ENCODE measurements at places on chromosomes 7 and 10.

- no peak for DNase-seq
These were observed 242.6 kb downstream of the MAD1L1 start for GRCh38 chr7:1990001-1990670.

- DNase-seq = no peak
These were observed 393.1 kb downstream of the TNS3 start for GRCh38 chr7:47188653-47189315.

DNA sequence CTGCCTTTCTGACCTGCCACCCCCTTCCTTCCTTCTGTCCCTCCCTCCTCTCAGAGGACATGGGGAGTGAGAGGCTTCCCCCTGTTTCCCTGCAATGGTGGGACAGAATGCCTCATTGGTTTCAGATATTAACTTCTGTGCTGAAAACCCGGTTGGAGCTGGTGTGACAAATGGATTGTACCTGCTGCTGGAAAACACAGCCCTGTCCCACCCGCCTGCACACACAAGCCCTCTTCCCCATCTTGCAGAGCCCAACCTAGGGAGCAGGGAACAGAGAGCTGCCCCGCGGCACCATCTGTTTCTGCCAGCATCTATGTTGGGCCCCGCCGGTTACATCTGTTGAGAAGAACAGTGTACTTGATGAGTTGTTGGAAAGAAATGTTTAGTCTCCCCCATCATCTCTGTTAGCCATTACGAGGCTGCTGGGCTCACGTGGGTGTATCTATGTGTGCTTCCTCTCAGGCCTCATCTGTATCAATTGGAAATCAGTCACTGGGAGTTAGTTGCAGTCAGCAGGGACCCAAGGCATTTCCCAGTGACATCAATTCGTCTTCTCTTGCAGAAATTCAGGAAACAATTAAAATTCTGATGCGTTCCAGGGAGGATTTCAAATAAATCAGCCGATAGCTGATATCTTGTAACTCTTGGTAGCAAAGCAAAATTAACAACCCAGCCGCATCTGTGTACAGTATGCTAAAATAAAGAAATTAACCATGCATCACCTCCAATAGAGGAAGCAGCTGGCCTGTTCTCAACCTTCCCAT is 725.6 kb upstream of the GALNT17 start:
- no peak for DNase-seq

DNA sequence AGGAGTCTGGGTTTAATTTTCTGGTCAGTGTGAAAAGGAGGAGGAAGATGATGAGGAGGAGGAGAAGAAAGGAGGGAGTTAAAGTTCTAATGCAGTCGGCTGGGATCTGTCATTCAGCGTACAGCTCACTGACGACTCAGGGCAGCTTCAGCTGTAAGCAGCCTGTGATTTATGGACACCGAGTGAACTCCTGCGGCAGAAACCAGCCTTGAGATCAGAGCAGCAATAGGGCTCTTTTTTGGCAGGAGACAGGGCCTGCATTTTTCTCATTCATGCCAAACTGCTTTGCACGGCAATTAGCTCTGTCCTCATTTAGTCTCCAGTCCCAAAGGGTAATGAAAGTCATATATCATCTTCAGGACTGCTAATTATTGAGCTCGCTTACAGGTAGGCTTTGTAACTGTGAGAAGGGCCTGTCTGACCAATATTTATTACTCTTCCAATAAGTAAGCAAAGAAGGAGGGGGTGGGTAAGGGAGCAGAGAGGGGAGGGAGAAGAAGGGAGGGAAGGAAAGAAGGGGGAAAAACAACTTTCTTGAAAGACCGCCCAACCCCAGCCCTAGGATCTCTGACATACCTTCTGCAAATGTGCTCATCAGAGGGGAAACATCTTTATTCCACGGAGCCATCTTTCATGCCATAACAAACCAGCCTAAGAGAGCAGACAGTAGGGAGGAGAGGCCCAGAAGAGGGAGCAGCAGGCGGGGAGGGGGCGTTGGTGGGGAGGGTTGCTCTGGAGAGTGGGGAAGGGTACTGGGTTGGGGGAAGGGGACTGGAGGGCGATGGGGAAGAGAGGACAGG is 48.1 kb upstream of the COMTD1 start:
- DNase-seq = no peak

GRCh38 chr10:127945341-127945758 is 38.4 kb downstream of the PTPRE start:
- peak; percentile 47 for DNase-seq

- no peak for DNase-seq
These were observed 10.1 kb downstream of the DENND10 start for GRCh38 chr10:119113751-119114732.

GRCh38 chr10:116132780-116133399 is 140.1 kb downstream of the GFRA1 start:
- no peak for DNase-seq

GRCh38 chr10:53209944-53210611 is 437.5 kb upstream of the MBL2 start:
- DNase-seq = no peak

DNA sequence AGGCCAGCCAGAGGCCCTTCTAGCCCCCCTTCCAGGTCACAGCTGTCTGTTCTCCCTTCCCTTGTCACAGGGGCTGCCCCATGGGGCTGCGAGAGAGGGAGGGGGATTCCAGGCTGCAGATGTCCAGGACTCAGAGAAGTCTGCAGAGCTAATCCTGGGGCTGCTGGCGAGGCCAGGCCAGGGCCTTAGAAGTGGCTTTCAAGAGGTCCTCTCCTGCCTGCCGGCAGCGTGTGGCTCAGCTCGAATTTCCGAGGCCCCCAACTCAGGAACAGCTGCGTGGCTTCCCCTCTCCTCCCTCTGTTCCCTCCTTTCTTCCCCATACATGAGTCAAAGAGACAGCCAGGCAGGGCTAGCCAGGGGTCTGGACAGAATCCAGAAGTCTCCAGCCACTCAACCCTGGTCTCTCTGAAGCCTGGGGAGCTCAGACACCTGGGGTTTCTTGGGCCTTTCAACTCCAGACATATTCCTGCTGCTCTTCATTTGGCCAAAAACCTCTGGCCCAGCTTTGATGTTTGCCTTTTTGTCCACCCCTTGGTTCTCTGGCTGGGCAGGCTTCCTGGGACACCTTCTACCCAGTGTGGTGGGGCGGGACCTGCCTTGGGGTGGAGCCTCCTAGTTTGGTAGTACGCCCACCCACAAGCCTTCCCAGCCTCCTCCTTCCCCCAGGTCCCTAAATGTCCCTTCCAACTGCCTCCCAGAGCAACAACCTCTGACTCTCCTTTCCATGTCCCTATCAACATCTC is 21.8 kb upstream of the EIF5AL1 start:
- DNase-seq = no peak

DNA sequence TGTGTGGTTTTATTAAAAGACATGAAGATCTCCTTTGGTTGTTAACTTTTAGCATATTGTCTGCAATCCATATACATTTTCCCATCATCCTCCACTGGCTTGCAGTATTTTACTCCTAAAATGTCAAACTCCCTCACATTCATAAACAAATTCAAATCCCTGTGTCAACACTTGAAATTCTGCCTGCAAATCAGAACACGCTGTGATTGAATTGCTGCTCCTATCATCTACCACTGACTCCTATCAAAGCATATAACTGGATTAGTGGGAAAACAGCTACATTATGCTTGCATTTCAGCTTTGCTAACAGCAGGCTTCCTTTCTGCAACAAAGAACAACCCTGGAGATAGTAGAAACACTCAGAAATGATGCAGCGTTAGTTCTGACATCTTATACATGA is 281.8 kb upstream of the HGF start:
- DNase-seq = no peak

GRCh38 chr10:122258136-122259074 is 12.7 kb upstream of the BTBD16 start:
- DNase-seq = no peak
